ENCODE measurements at places on chromosomes 4 and X.

GRCh38 chrX:19198473-19198872 lies 76.2 kb upstream of the ADGRG2 start:
- no peak for DNase-seq

GRCh38 chr4:159150396-159150795 lies 47.5 kb downstream of the RAPGEF2 start:
- no peak for DNase-seq

- DNase-seq, result no peak
Observed at GRCh38 chrX:100289066-100289558, 121.0 kb downstream of the PCDH19 start.

- DNase-seq, result no peak
Observed at GRCh38 chr4:101284546-101284945, 62.8 kb downstream of the PPP3CA start.

- no peak for DNase-seq
Observed at GRCh38 chr4:162700358-162700757, 466.3 kb downstream of the NAF1 start.

- no peak for DNase-seq
Observed at GRCh38 chr4:89609756-89610155, 227.2 kb downstream of the SNCA start.

- no peak for DNase-seq
Observed at GRCh38 chrX:21989384-21989783, 42.7 kb upstream of the PHEX start.

DNA sequence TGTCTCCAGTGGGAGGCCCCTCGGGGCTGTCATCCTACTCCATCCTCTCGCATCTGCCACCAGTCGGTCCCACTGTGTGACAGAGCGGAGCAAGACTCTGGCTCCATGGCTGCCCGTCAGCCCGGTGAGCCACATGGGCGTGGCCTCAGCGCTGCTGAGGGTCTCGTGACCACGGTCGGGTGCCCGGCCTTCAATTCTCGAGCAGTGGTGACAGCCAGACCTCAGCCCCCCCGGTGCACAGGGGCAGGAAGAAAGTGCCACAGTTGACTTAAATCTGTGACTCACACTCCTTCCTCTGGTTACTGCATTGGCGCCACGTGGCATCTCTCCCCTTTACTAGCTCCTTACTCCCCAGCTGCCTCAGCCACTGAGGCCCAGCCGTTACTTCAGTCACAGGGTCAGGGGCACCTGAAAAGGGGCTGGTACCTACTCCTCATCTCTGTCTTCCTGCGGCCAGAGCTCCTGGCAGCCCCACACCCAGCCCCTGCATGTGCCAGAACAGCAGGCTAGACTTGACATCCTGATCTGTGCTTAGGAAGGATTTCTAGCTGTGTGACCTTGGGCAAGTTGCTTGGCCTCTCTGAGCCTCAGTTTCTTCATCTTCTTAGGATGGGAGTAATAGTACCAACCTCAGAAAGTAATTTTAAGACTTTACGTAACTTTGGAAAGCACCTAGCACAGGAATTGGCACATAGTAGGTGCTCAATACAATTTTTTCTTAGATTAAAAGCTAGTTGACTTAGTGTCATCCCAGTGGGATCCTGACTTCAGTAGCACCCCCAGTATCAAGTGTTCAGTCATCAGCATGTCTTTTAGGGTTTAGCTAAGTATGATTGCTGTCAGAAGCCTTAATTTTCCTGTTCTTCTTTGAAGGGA lies 66.1 kb downstream of the TNIP2 start:
- no peak for DNase-seq

DNA sequence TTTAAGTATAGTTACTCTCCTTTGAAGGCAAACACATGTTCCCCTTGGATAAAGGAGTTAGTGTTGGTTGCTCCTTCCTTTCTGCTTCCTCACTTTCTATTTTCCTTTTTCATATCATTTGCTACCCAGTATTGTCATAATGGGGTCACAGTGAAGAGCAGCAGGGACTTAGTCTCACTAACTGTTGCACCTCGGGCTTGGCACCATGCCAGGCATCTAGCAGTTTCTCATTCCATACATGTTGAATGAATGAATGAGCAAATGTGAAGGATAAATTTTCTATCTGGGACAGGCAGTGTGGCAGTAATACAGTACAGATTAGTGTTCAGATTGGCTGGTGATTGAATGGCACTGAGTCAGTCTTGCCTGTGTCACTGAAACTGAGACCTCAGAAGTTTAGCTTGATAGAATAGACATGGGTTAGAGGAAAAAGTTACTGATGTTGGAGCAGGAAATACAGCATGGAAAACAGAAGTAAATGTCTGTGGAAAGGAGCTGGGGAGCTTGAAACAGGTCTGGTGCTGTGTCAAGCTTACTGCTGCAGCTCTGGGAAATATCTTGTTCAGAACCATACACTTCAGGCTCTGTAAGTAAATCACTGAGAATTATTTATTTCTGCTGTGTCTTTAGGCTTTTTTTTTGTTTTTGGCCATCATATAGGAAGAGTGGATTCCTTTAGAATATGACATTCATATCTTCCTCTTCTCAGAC lies 55.8 kb upstream of the PITX2 start:
- no peak for DNase-seq

GRCh38 chrX:20393944-20394343 lies 127.2 kb upstream of the RPS6KA3 start:
- DNase-seq, result no peak

- no peak for DNase-seq
Observed at GRCh38 chrX:87582453-87582852, 64.9 kb downstream of the KLHL4 start.

DNA sequence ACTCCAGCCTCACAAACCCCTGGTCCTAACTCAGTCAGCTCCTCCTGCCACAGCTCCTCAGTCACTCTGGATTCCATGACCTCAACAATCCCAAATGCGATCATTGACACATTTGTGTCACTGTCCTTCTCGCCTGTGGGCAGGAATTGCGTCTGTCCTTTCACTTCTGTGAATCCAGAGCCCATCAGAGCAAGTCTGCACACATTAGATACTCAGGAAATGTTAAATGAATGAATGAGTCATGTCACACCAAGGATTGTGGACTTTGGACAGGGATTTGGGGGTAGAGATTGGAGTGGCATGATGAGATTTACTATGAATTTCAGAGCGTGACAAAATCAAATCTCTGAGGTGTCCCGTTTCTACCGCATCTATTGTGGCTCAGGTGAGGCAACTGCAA lies 11.8 kb upstream of the CLDN24 start:
- no peak for DNase-seq

DNA sequence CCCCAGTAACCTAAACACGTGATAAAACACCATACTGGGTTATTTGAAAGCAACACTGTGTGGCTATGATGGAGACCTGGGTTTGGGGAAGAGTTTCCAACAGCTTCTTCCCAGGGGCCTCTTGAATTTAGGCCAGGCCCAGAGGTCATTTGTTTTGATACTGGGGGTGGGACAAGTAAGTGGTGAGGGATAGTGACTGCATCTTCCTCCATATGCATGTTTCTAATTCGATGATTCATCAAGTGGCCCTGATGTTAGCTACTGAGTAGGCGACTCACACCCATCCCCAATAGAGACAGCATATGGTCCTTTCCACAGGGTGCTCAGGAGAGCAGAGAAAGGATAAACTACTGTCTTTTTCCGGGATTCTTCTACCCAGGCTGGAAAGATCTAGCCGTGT lies 2.7 kb downstream of the NDP start:
- DNase-seq, result no peak

- no peak for DNase-seq
Observed at GRCh38 chr4:109655396-109655795, 47.8 kb downstream of the CASP6 start.

- DNase-seq, result no peak
Observed at GRCh38 chrX:110224926-110225617, 92.8 kb downstream of the AMMECR1 start.

- DNase-seq, result no peak
Observed at GRCh38 chrX:109684136-109684535, 48.9 kb downstream of the ACSL4 start.

GRCh38 chr4:24190761-24191695 lies 301.2 kb upstream of the PPARGC1A start:
- DNase-seq, result no peak

- no peak for DNase-seq
Observed at GRCh38 chrX:72360326-72360725, 54.6 kb upstream of the CITED1 start.

DNA sequence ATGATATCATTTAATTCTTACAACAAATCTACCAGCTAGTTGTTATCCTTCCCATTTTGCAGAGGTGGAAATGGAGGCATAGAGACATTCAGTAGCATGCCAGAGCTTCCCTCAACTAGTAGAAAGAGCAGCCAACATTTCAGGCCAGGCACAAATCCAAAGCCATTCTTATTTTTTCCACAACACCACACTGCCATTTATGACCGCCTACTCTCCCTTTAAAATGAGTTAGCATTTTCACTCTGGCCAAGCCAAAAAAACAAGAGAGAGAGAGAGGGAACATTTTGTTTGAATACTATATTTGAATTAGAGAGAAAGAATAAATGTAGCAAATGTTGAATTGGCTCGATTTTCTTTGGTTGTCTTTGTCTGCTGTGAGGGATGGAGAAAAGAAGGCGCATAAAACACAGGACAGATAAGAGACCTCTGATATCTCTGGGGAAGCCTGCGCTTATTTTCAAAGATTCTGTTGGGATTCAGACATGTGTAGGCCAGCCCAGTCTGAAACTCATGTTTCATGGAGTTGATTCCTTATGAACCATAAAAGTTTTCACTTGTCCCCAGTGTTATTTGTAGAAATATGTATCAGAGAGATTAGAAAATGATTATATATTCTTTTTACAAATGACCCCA lies 265.7 kb downstream of the RAB28 start:
- no peak for DNase-seq

DNA sequence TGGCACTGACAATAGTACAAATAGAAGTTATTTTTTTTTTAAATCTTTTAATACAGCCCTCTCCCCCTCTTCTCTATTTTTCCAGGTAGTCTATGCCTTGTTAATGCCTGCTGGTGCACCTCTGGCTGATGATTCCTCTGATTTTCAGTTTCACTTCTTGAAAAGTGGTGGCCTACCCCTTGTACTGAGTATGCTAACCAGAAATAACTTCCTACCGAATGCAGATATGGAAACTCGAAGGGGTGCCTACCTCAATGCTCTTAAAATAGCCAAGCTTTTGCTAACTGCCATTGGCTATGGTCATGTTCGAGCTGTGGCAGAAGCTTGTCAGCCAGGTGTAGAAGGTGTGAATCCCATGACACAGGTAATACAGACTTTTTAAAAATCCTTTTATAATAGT lies 99.1 kb downstream of the USP9X start:
- no peak for DNase-seq

DNA sequence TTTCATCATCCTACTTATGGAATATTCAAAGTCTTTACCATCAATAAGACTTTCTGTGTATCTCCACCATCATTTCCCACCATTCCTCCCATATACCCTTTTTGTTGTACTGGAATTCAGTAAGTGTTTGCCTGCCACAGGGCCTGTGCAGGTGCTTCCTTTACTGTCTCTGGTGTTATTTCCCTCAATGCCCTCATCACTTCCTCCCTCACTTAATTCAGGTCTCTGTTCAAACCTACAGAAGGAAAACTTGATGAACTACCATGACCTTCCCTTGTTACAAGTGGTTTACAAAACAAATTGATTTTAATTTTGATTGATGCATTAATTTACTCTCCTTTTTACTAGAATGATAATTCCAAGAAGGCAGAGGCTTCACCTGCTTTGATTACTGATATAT lies 159.5 kb upstream of the FAT4 start:
- no peak for DNase-seq

GRCh38 chr4:158823461-158823873 lies 54.6 kb downstream of the FNIP2 start:
- no peak for DNase-seq

DNA sequence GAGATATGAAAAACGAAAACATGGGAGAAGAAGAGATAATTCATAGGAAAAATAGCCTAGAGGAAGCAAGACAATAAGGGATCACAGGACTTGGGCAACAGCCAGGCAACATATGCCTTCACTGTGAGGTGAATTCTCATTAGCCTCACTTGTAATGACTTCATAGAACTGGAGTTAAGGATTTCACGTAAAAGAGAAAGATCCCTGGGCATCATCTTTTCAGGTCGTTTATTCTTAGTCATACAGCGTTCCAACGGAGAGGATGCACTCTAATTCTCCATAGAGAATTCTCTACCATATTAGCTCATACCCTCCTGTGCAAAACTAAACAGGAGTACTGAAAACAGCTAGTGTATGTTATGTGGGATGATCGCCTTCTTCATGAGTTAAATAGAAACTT lies 1.4 kb downstream of the PRKG2 start:
- no peak for DNase-seq

DNA sequence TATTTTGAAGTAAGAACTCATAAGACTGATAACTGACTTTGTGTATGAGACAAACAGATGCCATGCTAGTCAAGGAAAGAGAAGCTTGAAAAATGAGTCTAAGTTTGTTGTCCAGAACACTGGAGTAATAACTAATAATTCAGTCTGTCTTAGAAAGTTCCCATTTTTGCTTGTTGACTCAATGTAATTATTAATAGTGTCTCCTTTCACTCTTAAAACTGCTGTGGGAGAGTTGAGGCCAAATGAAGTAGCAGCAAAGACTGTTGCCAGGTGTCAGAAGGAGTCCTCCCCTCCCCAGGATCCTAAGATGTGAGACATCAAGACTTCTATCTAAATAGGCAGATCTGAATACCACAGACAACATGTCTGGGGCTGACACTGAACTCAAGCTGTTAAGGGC lies 20.8 kb upstream of the FAM13A start:
- no peak for DNase-seq

DNA sequence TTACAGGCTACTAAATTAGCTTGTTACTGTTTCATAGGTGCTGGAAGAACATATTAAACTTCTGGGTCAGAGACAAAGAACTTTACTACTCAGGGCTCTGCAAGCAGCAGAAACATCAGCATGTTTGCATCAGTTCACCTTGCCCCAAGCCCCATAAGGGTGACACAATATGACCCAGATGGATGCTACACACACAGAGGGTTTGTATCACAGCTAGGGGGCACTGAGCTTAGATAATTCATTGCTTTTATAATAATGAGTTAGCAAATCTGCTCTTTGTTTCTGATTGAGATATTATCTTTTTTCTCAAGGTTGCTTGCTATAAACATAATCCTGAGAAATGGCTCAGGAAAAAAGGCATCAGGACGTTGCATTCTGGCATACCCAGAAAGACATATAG lies 4.8 kb upstream of the SYNPO2 start:
- DNase-seq, result no peak

GRCh38 chr4:89719536-89720090 lies 117.3 kb downstream of the SNCA start:
- DNase-seq, result no peak

GRCh38 chr4:177809791-177810190 lies 367.6 kb upstream of the AGA start:
- DNase-seq, result no peak

DNA sequence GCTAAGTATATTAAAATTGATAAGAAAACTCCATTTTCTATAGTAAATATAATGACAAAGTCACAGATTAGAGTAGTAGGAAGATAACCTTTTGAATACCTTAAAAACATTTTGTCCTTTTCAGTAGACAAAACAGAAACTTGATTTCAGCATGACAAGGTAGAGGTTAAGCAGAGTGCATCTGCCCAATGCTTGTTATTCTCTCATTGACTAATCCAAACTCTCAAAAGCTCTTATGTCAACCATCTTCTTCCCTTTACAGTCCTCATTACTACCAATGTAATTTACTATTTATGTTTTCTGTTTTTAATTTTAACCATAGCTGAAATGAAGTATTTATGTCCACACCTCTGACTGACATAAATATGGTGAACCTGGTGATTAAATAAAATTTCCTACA lies 11.1 kb downstream of the NIPAL1 start:
- DNase-seq, result no peak

- no peak for DNase-seq
Observed at GRCh38 chrX:32447640-32448039, 763.7 kb downstream of the DMD start.

- DNase-seq, result no peak
Observed at GRCh38 chrX:68508799-68509198, 9.9 kb downstream of the YIPF6 start.
